ENCODE measurements at places on chromosomes 3 and 15.

DNA sequence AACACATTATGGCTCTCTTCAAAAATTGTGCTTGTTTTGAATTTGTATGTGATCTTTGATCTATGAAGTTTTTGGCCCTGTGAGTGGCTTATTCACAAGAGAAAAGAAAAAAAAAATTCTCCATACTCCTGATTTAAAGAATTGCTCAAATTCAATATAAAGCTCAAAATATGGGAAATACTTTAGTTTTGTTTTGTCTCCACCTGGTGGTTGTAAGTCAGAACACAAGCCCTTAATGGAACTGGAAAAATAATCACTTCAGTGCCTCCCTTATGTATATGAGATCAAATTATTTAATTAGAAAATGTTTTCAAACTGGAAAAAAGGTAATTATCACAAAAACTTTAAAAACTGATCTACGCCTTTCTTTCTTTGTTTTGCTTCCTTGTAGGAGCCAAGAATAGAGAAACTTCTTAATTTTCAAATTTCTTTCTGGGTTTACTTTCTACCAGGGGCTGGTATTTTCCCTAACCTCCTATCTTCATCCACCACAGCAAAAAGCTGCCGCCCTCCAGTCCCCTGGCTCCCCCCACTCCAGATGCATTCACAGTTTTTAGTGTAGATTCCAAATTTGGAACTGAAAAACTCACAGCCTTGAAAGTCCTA lies 50.6 kb downstream of the SERP1 start:
- DNase-seq, result peak; percentile 63

- peak; percentile 21 for DNase-seq
Measured at GRCh38 chr3:32106929-32107362, 526 bp downstream of the GPD1L start.

- no peak for DNase-seq
Measured at GRCh38 chr15:77991029-77991406, 86.5 kb downstream of the TBC1D2B start.

DNA sequence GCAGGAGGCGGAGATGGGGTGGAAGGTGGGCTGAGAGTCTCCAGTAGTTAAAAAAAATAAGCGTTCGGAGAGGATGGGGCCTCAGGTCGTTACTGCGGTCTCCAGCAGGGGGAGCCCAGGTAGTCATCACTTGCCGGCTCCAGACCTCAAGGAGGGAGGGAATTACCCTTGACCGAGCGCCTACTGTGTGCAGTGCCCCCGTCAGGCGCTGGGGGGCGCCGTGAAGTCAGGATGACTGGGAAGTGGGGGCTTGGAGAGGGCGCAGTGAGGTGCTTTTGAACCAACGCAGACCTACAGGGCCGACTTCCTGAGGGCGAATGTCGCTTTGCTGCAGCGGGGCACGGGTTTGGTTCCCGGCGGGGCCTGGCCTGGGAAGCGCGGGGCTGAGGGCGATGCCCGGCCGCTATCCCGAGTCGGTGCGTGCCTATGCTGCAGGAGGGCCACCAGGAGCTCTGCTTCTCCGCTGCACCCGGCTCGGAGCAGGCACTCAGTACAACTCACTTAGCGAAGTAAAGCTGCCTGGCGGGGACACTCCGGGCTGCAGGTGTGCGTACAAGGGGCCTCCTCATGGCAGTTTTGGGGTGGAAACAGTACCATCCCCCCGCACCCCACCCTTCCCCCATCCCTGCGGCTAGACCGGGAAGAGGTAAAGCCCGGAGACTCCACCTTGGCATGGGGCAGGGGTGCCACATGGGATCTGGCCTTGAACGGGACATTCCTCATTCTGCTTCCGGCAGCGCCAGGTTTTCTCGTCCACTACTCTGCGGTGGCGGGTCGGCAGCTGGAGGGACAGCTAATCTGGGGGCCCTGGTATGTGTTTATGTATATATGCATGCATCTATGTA lies 79.8 kb downstream of the RHCG start:
- DNase-seq, result peak; percentile 94

GRCh38 chr3:143278721-143279120 lies 159.2 kb downstream of the CHST2 start:
- DNase-seq, result no peak

All from GM13976 (cell line).